Activated naive CD8-positive, alpha-beta T cell treated with anti-CD3 and anti-CD28 coated beads, Interleukin-2, amount 50 U/mL, for 24 hours (primary cell): ENCODE measurements at places on chromosomes 16 and 17.

DNA sequence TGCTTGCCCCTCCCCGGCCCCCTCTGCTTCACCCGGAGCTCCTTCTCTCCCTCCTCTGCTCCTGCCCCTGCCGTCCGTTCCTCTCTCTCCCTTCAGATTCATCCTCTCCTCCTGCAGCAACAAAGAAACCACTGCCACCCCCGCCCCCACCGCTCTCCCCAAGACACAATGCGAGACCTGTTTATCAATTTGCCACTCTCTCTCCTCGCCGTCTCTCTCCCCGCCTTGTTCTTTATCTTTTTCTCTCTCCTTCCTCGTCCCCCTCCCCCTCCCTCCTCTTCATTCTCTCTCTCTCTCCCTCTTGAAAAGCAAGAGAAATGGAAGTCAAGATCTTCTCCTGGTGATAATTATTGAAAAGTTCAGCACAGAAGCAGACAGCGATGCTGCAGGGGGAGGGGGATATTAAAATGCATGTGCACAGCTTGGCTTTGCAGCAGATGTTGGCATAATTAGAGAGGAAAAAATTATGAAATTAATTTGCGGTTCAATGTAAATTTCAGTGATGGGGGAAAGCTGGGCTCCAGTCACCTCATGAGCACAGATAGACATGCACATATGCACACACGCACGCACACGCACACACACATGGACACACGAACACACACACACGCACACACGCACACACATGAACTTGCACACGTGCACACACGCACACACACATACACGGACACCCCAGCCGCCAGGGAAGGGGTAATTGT lies 58.1 kb upstream of the CBFA2T3 start:
- peaks cover 2% of the 10 kb centered on the region for H3K36me3 ChIP-seq
- peaks cover 30% of the 10 kb centered on the region for H3K4me1 ChIP-seq
- no peak for DNase-seq
- H3K4me3 ChIP-seq = no peak overlapping the region

DNA sequence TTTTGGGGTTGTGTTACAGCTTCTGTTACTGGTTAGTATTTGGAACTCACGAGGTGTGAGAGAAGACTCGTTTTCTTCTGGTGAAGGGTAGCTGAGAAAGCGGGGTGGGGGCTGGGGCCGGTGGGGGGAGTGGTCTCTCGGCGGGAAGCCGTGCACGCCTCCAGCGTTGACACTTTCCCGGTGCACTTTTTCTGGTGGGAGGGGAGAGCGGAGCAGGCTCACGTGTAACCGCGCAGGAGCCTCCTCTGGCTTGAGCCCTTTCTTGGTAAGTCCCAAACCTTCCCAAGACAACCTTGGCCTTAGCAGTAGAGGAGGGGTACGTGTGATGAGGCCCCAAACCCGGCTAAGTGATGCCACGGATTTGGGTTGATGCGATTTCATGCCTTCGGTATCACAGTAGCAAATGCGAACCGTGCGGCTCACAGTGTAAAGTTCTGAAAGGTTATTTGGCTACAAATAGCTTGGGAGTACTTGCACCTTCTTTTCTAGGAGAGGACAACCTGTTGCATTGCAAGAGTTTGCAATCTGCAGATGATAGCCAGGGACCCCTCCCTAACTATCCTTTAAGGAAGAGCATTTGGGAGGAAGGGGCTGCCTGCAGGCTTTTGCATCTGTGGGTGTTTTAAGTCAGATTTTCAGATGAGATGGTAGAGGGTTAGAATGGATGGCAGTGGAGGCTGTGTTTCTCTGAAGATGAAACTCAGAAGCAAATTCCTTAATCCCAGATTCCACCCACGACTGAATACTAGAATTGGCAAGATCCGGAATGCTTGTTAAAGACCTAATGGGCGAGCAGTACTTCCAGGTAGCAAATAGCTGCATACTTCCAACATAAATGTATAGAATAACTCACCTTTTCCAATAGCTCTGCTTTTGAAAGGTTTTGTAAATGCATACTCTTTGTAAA lies 1.5 kb downstream of the HLF start:
- no peak overlapping the region for H3K27ac ChIP-seq
- no peak overlapping the region for H3K4me3 ChIP-seq
- H3K27me3 ChIP-seq = peaks cover 67% of the 10 kb centered on the region

- DNase-seq = no peak
- H3K27ac ChIP-seq = no peak overlapping the region
- peaks cover 3% of the 10 kb centered on the region for H3K4me1 ChIP-seq
- H3K36me3 ChIP-seq = peaks cover 37% of the 10 kb centered on the region
- H3K27me3 ChIP-seq = peaks cover 3% of the 10 kb centered on the region
Observed at GRCh38 chr16:75372236-75372856, 61.0 kb downstream of the CFDP1 start.

DNA sequence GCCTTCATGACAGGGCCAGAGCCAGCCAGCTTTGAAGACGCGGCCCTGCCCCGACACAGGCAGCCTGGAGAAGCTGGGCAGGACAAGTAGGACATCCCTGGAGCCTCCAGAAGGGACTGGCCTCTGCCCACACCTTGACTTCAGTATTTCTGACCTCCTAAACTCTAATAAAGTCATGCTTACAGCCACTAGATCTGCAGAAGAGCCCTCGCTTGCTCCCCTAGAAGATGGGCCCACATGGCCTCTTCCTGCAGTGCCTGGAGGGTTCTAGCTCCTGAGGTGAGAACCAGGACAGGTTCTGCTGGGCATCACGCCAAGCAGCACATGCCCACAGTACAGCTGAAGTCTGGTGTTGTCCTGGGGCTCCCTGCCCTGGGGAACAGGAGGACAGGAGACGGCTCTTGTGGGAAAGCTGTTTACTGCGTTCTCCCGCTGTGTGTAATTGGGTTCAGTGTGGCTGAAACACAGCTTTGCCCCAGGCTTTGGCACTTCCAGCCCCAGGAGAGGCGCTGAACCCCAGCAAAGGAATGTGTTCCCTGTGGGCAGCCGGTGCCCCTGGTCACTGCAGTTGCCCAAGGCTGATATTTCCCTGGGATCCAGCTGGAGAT lies 2.6 kb downstream of the APRT start:
- H3K4me3 ChIP-seq = peak overlapping the region; percentile 87
- peaks cover 24% of the 10 kb centered on the region for H3K4me1 ChIP-seq
- H3K27me3 ChIP-seq = no peaks in the 10 kb centered on the region
- no peak for DNase-seq
